ENCODE measurements at places on chromosomes 7 and 10. TPM values are rescaled to one million over a fixed set of nuclear protein-coding genes. Genes with fewer than 3 reads are reported as not detected.
A peak's percentile ranks its signal among the peaks of the same experiment; 100 is the strongest.

LEP gene
- not detected for total RNA-seq

- DNase-seq: no peak
Observed at GRCh38 chr10:108709927-108710722, 1213.2 kb downstream of the XPNPEP1 start.

DNA sequence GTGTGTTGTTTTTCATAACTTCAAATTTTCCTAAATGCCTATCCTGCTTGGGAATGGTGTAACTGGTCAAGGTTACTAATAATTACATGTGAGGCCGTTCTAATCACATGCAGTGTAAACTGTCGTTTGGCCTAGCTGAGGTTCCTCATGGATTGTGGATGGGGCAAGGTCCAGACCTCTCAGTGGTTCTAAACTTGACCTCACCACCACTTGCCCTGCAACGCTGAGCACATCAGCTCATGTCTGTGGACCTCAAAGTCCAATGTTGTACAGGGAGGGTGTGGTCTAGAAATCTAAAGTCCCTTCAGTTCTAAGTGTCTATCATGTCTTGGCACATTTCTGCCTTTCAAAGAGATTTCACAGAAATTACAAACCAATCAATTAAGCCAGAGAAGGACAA lies 15.6 kb downstream of the RBP3 start:
- DNase-seq: no peak

- no peak for DNase-seq
Observed at GRCh38 chr10:58913717-58914116, 262.7 kb upstream of the PHYHIPL start.

GRCh38 chr10:74718208-74718607 lies 108.2 kb upstream of the KAT6B start:
- no peak for DNase-seq

GRCh38 chr10:73398024-73398423 lies 15.8 kb downstream of the ANXA7 start:
- DNase-seq: no peak

- DNase-seq: no peak
Observed at GRCh38 chr7:102444961-102445673, 11.7 kb downstream of the ORAI2 start.

GRCh38 chr7:65983965-65984658 lies 2.1 kb upstream of the GUSB start:
- no peak for DNase-seq

- no peak for DNase-seq
Observed at GRCh38 chr7:26345202-26345601, 53.5 kb downstream of the SNX10 start.

- no peak for DNase-seq
Observed at GRCh38 chr10:129765664-129766550, 198.2 kb downstream of the EBF3 start.

- DNase-seq: no peak
Observed at GRCh38 chr7:105743351-105744090, 132.9 kb downstream of the ATXN7L1 start.

DNA sequence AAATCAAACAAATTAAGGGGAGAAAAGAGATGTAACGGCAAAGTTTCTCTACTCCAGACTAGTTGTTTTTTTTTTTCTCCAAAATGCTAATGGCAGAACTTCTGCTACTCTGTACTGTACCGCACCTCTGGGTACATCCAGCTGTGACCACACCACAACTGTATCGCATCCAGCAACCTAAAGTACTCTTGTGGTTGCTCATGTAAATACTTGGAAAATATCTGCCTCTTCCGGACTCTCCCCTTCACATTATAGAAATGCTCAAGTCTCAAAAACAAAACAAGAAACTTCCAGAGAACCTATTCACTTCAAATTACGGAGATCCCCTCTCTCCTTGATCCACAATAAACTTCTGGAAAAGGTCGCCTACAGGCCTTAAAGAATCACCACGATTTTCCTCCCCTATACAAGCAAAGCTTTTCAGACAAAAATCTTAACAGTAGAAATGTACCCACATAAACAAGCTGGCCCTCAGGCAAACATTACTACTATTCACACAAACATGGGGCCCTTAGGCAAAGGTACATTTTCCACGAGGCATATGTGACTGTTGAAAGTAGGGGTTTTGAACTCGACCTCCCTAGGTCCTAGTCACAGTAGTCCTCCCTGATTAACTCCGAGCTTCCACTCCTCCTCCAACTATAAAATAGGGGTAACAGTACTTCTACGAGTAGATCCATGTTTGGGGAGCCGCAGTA lies 222.9 kb upstream of the MKLN1 start:
- no peak for DNase-seq

ARID5B gene
- 113 TPM for total RNA-seq

SLC29A3 gene
- 4.4 TPM for total RNA-seq

DNA sequence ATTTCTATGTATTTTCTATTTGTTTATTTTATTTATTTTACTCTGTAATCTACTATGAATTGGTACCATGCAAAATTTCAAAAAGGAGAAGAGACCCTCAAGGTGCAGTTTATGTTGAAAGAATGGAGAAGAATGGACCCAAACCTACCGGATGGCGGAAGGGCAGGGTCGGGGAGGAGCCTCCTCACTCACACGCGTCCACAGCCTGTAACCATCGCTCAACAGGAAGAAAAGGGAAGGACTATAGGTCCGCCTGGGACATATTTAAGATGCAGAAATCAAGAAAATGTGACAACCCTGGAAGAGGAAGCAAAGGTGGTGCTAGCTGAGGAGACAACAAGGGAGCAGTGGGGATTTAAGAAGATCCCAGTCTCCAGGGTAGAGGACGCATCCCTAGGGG lies 158.4 kb downstream of the COBL start:
- no peak for DNase-seq

GRCh38 chr10:13450069-13450468 lies 78.7 kb downstream of the BEND7 start:
- no peak for DNase-seq

- DNase-seq: no peak
Observed at GRCh38 chr7:33933611-33934281, 28.4 kb downstream of the BMPER start.

DNA sequence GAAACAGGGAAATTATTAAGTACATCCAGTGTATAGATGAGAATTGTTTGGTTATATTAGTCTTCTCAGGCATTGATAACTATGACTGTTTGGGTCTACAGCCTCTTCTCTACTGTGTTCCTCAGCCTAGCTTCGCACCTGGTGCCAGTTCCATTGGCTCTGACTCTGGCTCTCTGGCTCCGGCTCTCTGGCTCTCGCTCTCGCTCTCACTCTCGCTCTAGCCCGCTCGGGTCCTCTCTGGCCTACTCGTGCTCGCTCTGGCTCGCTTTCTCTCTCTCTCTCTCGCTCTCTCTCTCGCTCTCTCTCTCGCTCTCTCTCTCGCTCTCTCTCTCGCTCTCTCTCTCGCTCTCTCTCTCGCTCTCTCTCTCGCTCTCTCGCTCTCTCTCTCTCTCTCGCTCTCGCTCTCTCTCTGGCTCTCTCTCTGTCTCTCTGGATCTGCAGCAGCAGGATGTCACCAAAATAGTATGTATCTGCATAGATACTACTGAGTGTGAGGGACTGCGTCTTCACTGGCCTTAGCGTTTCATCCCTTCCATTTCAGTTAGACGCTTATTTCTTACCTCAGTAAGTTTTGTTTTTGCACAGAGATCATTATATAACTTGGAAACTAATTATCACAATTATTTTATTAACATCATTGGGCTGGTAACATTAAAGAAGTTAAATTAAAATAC lies 6.5 kb upstream of the SSBP1 start:
- no peak for DNase-seq

GRCh38 chr7:72435925-72436480 lies 23.9 kb upstream of the CALN1 start:
- no peak for DNase-seq

DNA sequence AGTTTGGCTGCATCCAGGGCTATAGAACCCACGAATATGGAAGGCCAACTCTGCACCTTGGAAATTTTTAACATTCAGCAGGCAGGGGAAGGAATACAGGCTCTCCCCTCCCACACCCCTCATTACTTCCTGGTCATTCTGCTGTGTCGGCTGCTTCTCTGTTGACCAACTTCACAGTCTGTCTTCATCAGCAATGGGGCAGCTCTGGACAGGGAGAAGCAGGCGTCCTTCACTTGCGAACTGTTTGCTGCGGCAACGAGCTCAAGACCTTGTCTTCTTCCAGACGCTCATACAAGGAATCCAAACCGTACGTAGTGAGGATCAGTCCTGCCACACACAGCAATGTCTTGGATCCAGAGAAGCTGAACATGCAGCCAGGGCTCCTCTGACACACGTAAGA lies 192.2 kb downstream of the DIP2C start:
- no peak for DNase-seq

DNA sequence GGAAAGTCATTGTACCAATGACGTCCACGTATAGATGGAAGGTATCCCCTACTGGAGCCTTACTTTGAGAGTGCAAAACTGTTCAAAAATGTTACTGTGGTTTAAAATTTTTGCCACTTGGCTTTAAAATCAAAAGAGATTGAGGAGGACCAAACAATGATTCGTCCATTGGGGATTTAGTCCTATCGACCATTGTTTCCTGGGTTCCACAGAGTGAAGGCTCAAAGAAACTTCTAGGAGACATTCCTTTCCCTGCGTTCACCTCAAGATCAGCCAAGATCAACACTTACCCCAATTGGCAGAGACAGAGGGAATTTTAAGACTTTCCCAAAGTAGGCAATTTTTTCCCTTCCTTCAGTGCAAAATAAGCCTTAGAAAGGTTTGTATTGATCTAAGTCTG lies 152.3 kb downstream of the NEBL start:
- DNase-seq: no peak

- no peak for DNase-seq
Observed at GRCh38 chr7:8751557-8752231, 318.3 kb downstream of the NXPH1 start.

CYP26C1 gene
- total RNA-seq: 0.05 TPM

CTAGE4 gene
- 4.2 TPM for total RNA-seq

DNA sequence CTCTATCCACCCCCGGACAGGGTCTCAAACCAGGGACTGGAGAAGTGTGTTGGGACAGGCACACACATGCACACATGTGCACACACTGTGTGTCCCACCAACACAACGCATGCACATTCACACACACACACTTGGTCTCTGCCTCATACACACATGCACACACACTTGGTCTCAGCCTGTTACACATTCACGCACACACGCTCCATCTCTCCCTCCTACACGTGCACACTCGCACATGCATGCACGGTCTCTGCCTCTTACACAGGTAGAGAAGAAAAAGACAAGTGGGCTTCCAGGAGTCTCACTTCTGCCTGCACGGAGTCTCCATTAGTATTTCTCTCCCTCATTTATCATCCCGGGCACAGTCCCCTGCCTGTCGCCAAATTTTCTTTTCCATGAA lies 171.2 kb downstream of the EBF3 start:
- no peak for DNase-seq

UNC5B gene
- 0.05 TPM for total RNA-seq

DNA sequence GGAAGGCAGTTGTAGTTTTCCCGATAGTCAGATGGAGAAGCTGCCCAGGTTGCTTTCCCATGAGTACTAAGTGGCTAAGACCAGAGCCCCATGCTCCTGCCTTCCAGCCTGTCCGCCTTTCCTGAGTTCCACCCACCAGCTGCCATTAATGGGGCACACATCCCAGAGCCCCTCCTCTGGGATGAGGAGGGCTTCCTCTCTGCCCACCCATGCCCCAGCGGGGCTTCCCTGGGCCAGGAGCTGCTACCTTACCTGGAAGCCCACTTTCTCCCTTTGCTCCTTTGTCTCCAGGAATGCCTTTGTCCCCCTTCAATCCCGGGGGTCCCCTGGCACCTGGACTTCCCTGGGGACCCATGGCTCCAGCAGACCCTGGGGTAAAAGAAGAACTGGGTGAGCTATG lies 7.8 kb downstream of the SFTPD start:
- no peak for DNase-seq

GRCh38 chr7:50534690-50535290 lies 30.4 kb downstream of the DDC start:
- peak; percentile 16 for DNase-seq

TAS2R4 gene
- total RNA-seq: 1.1 TPM

CREB3L2 gene
- 55.1 TPM for total RNA-seq

- no peak for DNase-seq
Observed at GRCh38 chr7:101904019-101904418, 86.6 kb downstream of the CUX1 start.

DNA sequence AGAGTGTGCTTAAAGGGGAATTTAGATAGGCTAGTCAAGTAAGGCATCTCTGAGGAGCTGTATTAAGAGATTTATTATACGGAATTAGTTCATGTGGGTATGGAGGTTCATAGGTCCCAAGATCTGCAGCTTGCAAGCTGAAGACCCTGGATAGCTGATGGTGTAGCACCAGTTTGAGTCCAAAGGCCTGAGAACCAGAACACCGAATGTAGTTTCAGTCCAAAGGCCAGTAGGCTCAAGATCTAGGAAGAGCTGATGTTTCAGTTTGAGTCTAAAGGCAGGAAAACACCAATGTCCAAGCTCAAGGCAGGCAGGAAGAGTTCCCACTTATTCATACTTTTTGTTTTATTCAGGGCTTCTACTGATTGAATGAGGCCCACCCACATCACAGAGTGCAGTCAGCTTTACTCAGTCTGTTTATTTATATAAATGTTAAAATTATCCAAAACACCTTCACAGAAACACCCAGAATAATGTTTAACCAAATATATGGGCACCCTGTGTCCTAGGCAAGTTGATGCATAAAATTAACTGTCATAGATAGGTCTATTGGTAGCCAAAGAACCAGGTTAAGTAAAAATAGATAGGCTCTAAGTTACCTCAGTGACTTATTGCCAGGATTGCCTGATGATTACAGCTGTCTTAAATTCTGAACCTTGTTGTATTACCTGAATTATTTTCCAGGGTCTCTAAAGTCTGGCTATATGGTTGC lies 83.5 kb downstream of the MAPK8 start:
- no peak for DNase-seq

DNA sequence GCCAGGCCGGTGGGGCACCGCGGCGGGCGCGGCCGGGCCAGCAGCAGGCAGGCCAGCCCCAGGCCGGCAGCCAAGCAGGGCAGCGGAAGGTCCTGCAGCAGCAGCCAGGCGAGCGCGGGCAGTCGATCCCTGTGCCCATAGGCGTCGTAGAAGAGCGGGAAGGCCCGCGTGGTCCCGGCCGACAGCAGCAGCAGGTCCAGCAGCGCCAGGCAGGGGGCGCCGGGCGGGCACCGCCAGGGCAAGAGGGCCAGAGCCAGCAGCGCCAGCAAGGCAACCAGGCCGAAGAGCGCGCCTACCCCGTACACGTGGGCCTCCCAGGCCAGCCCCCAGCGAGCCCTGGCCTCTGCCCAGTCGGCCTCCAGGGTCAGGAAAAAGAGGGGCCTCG lies 8.4 kb upstream of the RBM28 start:
- peak; percentile 51 for DNase-seq

GRCh38 chr7:36216063-36216684 lies 63.1 kb downstream of the EEPD1 start:
- no peak for DNase-seq

- no peak for DNase-seq
Observed at GRCh38 chr7:47149971-47150370, 431.9 kb downstream of the TNS3 start.

- DNase-seq: no peak
Observed at GRCh38 chr7:77975672-77976480, 177.3 kb downstream of the PHTF2 start.

Measured in activated T-cell treated with anti-CD3 and anti-CD28 coated beads, Interleukin-2, amount 50 U/mL, for 72 hours (primary cell).